ENCODE measurements at places on chromosomes 7 and 10.

DNA sequence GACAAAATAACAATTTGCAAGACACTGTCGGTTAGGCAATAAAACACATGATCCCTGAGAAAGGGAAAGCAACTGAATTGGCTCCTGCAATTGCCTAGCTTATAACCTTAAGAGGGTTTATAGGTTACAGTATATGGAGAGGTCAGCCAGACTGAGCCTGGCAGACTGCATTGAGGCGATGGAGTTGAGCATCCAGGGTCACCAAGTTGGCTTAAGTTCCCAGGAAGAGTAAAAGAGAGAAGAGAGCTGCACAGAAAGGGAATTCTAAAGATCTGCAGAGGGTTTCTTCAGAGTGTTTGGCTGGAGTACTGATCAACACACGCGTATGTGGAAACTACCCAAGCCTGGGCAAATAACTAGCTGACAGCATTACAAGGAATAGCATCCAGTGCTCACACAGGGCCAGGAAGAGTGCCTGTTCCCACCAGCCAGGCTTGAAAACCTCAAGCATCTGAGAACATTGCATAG lies 11.2 kb downstream of the ANKMY2 start:
- no peak for DNase-seq

- no peak for DNase-seq
Observed at GRCh38 chr10:53071505-53072125, 299.0 kb upstream of the MBL2 start.

DNA sequence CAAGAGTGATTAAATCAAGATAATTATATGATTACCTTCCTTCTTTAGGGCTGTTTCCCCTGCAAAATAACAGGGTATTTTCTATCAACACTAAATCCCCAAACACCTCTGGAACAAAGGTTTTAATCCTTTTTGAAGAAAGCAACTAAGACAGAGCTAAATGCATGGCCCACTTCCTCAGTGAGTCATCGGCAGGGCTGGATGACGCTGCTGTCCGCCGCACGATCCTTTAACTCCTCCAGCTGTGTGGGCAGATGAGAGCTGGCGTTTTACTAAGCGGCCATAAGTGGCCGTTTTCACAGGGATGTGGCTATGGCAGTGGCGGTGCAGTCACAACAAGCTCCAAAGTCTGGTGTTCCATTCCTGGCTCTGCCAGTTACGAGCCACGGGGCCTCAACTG lies 76.0 kb upstream of the C1QL3 start:
- no peak for DNase-seq

DNA sequence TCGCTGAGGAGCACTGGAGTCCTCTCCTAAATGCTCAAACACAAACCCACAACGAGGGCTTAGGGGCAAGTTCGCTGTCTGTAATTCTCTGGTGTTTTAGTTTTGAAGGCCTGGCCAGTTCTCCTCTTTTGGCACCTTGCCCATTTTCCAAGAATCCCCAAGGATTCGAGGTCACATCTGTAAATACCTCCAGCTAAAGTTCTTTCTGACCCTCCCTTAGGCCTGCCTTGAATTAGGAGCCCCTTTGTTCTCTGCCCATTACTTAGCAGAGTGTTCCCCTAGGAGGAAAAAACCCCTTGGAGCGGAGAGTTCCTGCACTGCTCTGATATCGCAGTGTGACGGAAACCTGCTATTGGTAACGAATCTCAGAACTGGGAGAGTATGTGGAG lies 743 bp upstream of the PYROXD2 start:
- no peak for DNase-seq

DNA sequence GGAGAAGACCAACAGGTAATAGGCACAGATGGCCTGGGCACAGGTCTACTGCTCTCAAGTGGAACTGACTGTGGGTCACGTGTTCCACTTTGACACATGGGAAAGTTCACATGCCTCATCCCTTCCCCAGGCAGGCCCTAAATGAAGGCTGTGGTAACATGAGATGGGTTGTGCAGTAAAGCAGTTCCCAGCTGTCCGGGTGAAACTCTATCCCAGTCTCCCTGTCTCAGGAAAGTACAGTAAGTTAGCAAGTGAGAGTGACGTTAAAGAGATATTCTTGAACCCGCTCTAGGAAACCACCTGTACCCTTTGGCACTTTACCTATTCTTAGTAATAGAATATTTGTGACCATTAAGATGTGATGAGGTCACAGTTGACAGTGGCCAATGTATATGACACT lies 343.7 kb upstream of the AOAH start:
- no peak for DNase-seq

DNA sequence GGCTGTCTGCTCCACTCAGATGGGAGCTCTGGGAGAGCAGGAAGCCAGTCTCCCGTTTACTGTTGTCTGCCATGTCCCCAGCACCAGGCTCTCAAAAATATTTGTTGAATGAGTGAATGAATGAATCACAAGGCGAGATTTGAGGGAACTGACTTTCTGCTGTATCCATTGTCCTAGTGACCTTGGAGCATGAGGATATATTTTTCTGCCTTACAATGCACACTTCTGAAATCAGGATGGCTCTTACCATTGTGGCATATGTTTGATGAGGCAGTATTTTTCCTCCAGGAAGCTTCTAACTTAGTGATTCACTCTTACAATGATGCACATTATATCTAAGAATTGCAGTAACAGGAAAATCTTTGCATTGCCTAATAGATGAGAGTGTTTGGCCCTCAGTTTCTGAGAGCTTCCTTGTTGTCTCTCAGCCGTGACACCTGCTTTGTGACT lies 136.4 kb downstream of the RPS24 start:
- no peak for DNase-seq

GRCh38 chr10:110793886-110794285 lies 77.8 kb upstream of the PDCD4 start:
- no peak for DNase-seq

GRCh38 chr7:70435634-70436033 lies 696.3 kb upstream of the GALNT17 start:
- DNase-seq = no peak

DNA sequence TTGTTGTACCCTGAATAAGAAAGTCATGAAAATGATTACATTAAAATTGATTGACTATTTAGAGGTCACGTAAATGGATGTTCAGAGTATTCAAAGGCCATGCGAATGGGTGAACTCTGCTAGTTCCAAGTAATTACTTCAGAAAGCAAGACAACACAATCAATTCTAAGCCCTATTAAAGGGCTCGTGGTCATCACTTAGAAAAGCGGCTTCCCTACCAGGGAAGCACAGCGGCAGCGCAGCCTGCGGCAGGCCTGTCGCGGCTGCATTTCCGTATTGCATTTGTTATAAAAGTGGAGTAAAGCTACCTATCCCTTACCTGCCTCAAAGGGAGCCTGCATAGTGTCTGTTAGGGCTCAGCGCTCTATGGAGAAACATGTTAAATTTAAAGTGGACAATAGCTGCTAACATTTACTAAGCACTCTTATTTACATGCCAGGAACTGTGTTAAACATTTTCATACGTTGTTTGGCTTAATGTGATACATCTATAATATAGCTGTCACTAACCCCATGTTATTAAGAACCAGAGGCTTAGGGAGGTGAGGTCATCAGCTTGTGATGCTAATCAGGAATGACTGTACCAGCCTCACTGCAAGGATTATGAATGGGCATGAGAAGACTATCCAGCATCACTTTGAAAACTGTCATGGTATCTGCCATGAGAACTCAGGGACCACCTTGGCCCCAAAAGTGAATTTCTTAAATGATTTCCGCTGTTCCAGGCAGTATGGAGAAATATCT lies 187.5 kb downstream of the CELF2 start:
- DNase-seq = no peak

DNA sequence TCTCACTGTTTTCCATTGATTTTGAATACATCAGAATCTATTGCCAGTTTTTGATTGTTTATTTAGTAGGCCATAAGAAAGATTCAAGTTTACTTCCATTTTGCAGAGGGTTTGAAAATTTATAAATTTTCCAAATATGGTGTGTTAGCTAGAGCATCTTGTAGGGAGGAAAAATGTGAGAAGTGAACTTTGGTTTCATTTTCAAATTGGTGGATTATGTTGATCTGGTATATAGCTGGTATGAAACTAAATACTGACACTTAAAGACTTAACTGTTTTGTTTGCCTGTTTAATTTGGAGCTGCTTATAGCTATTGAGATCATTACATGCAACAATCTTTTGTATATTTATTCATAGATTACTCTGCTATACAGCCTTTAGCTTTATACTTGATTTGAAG lies 108.1 kb downstream of the ADAM22 start:
- no peak for DNase-seq

- no peak for DNase-seq
Observed at GRCh38 chr7:101718363-101719122, 89.4 kb upstream of the MYL10 start.

DNA sequence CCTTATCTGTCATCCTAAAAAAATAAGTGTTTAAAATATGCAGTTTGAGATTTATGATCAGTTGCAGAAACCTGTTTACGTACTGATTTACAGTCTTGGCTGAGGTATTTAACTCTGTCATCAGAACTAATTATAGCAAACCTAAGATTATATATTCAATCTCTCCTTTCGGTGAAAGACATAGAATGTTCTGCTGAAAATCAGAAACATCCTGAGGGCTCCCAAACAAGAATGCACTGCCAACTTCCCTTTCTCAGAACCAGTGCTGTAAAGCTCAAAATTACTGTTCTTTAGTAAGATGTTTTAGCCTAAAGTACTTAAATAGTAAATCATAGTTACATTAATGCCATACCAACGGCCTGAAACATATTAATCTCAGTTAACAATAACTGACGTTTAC lies 34.3 kb downstream of the FAM204A start:
- DNase-seq = no peak

- DNase-seq = no peak
Observed at GRCh38 chr10:71143610-71144009, 68.8 kb upstream of the UNC5B start.

DNA sequence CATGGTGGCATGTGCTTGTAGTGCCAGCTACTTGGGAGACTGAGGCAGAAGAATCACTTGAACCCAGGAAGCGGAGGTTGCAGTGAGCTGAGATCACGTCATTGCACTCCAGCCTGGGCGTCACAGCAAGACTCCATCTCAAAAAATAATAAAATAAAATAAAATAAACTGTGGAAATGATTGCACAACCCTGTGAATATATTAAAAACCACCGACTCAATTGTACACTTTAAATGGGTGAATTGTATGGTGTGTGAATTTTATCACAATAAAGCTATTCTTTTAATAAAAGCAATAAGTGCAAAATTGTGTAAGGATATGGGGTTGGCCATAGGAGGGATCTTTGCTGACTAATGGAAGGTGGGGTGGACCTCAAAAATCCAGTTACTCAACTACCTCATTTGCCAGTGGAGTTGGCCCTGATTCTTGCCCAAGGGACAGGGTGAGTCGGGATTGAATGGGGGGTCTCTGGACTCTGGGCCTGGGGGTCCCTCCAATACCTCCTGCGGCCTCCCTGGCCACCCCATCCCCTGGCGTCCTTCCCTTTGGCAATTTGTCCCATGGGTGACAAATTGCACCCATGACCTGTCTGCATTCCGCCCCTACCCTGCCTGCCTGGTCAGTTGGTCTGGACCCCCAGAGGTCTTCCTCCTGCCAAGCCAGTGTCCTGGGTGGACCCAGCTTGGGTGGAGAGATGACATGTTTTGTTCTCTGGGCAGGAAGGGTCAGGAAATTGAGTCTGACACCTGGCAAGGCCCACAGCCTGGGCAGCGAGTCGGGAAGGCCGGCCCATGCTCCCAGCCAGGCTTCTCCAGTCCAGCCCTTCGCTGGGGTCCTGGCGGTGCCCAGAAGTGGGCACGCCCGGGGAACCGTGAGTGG lies 61.7 kb upstream of the ELN start:
- DNase-seq = no peak

- DNase-seq = peak; percentile 0
Observed at GRCh38 chr10:111598433-111599059, 521.7 kb downstream of the ADRA2A start.

DNA sequence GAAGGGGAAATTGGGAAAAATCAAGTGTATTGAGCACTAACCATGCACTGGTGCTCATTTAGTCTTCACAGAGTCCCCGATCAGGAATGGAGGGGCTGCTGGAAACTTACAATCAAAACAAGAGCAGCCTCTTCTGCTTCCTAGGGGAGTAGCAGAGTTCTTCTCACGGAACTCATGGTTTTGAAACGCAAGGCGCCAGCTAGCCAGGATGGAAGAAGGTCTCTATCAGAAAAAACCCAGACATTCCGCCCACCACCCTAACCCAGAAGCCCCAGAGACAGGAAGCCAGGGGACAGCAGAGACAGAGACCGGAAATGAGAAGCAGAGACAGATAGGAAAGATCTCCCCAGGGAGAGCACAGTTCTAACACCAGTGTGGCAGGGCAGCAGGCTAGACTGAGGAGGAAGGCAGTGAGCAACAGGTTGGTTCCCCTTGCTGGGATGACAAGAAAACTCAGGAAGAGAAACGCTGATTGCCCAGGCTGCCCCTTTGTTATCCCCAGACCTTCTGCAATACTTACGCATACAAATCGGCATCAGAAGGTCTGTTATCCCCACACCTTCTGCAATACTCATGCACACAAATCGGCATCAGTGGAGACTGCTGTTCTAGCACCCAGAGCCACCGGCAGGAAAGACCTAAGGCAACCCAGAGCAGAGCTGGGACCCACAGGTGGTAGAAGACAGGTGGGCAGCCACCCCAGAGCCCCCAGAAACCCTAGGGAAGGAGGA lies 99.2 kb downstream of the CPXM2 start:
- no peak for DNase-seq

DNA sequence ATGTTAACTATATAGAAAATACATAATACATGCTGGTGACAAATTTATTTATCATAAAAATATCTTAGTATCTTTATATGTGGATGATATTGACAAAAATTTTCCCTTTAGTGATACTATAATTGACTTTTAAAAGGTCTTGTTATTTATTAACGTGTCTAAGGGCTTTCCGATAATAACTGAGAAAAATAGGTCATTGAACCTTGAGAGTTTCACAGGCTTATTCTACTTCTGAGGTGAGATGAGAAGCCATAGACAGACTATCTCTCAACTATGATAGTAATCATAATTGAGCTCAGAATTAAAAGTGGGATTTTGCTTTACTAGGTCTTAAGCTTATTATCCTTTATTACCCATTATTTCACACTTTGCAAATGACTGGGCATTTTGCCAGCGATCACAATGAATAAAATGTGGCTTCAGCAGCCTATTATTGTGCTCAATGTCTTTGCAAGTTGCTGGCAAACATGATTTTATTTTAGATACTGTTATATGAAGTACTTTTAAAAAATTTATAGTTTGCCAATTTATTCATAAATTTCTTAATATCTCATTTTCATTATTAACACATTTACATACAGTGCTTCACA lies 574.5 kb downstream of the ZWINT start:
- DNase-seq = no peak

GRCh38 chr10:95263864-95264226 lies 27.0 kb downstream of the PDLIM1 start:
- no peak for DNase-seq

- no peak for DNase-seq
Observed at GRCh38 chr7:139730746-139731612, 46.8 kb downstream of the HIPK2 start.

GRCh38 chr7:143283381-143283780 lies 1.4 kb upstream of the TMEM139 start:
- no peak for DNase-seq

- no peak for DNase-seq
Observed at GRCh38 chr7:52071744-52072143, 755.1 kb upstream of the COBL start.
